ENCODE measurements at places on chromosomes 7 and 10. TPM values are rescaled to one million over a fixed set of nuclear protein-coding genes. Genes with fewer than 3 reads are reported as not detected.

GRCh38 chr10:14478604-14479003, 147.9 kb upstream of the FRMD4A start:
- no peak for DNase-seq

- DNase-seq: no peak
Measured at GRCh38 chr10:66783316-66783715, 142.5 kb upstream of the LRRTM3 start.

GRCh38 chr7:91690541-91691070, 189.9 kb downstream of the MTERF1 start:
- DNase-seq: no peak

DNA sequence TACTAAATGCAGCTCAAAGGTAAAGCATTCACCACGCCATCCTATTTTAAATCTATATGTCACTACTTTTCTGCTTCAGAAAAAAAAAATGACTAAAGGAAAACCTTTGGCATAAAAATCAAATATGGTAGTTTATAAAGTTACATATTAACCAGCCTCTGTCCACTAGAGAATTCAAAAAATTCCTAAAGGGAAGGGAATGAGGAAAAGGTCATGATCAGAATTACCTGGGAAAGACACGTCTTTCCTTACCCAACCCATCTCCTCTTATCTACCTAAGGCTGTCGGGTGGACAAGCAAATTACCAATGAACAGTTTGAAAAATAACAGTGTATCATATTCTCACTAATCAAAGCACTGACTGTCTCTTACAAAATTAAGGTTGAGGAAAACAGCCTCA, 100.7 kb upstream of the TMEM106B start:
- DNase-seq: no peak

DNA sequence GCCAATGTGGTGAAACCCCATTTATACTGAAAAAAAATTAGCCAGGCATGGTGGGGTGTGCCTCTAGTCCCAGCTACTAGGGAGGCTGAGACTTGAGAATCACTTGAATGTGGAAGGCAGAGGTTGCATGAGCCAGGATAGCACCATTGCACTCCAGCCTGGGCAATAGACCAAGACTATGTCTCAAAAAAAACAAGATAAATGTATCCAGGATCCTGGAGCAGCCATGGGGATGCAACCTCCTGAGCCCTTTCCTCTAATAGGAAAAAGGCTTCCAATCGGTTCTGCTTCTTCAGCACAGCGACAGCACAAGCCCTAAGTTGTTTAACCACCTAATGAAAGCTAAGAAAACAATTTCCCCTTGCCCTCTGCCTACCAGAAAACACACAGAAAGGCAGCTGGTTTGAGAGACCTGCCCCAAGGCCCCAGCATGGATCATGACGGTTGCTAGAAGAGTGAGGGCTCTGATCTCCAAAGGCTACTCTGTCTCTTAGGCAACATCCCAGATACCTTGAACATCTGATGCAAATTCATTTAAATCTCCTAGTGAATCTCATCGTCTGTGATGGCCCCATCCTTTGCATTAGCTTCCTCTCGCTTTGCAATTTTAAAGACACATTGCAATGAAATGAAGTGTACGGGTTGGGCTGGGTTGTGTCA, 220.8 kb downstream of the ARHGAP21 start:
- DNase-seq: no peak

DNA sequence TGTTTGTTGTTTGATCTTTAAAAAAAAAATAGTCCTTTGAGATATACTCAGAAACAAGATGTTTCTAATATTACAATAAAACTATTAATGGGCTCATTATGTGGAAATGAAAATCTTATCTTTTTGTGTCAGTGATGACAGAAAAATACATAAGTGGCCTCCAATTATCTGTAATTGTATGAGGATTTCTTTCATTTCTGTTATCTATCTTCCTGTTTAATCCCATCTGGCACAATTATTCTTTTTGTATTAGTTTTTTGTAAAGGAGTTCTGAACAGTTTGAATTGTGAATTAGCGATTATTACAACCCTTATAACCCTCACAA, 270.8 kb downstream of the BBS9 start:
- no peak for DNase-seq

CBX3 gene
- total RNA-seq: 52.1 TPM

SSC4D gene
- not detected for total RNA-seq

GRCh38 chr10:27542812-27543211, 38.7 kb downstream of the RAB18 start:
- DNase-seq: no peak

DNA sequence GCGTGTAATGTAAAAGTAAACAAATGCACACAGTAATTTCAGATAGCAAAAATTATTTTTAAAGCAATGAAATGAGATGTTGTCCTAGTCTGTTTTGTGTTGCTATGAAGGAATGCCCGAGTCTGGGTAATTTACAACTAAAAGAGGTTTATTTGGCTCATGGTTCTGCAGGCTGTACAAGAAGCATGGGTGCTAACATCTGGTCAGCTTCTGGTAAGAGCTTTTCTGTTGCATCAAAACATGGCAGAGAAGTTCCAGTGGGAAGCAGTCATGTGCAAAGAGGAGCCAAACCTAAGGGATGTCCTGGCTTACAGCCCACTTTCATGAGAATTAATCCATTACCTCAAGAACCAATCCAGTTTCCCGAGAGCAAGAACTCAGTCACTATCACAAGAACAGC, 62.9 kb upstream of the MNX1 start:
- no peak for DNase-seq

GRCh38 chr10:127278001-127278400, 81.6 kb upstream of the INSYN2A start:
- no peak for DNase-seq

DNA sequence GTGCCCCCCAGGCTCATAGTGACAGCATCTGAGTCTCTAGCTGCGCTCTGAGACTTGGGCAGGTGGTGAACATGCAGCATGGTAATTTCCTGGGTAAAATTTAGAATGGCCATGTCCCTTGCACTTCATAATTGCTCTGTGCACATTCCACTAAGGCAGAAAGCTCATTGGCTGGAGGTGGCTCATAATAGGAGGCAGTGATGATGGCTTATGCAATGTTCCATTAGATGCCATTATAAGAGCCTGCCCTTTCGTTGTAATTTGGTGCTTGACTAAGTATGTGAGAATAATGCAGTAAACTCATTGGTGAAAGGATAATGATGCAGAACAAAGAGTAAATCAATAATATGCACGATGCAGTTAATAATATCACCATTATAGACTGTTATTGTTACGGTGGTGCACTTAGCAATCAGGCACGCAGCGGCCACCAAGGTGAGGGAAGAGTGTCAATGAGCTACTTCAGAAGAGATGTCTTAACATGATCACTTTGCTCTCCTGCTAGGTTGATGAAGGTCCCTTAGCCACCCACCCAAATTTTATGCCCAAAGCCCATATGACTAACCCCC, 545.9 kb downstream of the KCNMA1 start:
- DNase-seq: no peak

IFIT5 gene
- total RNA-seq: 9.1 TPM

JCAD gene
- total RNA-seq: 40.3 TPM

- DNase-seq: no peak
Measured at GRCh38 chr7:39637400-39637799, 14.0 kb downstream of the RALA start.

GRCh38 chr7:50056131-50056530, 36.9 kb downstream of the ZPBP start:
- DNase-seq: no peak

DNA sequence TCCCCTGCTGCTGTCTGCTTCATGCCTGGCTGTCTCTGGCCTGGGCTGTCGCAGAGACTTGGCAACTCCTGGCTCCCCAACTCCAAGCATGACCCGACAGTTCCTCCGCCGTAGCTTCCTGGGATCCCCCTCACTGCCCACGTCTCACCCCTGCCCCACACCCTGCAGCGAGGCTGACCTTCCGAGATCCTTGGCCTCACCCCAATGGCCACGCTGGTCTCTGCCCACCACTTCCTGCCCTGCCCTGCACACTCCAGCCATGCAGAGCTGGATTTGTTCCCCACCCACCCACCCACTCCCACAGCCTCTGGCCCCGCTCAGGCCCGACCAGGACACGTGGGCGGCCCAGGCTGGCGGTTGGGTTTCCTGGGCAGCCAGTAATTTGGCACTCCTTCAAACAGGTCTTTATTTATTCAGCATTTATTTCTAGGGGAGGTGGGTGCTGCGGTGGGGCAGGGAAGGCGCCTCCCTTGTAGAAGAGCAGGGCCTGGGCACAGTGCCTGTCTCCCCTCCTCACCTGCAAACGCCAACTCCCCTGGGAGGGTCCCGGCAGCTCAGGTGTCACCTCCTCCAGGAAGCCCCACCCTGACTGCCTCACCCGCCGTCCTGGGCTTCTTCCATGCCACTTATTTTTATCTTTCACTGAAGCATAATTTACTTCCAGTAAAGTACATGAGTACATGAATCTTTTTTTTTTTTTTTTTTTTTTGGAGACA, 25.5 kb downstream of the GTF2IRD1 start:
- no peak for DNase-seq

DNA sequence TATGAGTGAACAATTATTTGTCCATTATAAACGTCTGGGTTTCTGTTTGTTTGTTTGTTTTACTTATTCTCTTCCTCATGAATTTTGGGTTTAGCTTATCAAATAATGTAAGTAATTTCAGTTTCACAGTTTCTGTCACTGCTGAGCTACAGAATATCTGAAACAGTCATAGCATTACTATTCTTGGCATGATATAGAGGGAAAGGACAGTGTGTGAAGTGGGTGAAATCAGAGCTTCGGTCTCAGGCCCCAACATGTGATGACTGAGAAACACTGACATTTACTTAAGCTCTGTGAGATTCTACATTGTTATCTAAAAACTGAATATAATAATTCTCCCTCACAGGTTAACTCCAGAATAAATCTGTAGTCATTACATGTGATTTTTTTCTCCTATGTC, 8.8 kb upstream of the OR6V1 start:
- DNase-seq: no peak

DNA sequence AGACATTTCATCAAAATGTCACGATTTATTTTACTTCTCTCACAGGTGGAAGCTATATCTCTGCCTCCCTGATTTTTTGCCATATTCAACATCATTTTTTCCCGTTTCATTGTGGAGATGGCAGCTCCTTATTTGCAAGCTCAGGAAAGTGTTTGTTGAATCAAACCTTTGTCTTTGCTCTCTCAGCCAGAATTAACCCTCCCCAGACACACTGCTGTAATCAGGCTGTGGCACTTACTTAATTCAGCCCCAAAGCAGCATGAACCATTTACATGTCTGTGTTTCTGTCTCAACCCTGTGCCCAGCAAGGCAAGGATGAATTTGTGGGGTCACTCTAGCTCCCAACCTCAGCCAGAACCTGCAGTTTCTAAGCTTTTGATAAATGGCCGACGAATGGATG, 397.2 kb downstream of the TCERG1L start:
- DNase-seq: no peak

DNA sequence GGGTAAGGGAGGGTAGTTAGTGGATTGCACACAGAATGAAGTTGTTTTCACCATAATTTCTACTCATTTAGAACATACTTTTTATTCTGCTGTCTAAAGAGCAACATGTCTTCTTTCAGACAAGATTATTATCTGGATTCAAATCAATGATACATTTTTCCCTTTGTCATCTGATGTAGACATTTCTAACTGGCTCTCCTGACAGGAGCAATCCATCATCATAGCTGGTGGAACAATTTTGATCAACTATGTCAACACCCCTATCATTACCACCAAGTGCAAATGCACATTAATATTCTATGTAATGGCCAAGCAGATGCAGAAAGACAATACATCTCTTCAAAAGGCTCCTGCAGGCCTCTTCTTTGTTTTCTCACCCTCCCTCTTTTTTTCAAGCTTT, 672.9 kb upstream of the LRRTM3 start:
- DNase-seq: no peak

DNA sequence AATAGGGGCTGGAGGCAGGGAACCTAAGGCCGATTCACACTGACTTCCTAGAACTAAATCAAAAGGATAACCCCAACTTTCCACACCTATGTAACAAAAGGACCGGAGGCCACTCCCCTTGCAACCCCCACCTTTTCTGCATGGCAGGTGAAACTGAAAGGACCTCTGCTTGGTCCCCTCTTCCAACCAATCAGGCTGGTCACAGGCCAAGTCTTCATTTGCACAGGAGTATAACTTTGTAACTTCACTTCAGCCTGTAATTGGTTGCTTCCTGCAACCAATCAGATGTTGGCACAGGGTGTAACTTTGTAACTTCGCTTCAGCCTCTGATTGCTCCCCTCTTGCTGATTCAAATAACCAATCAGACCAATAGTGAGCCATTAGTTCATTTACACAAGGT, 190.0 kb downstream of the FAM107B start:
- DNase-seq: no peak

DNA sequence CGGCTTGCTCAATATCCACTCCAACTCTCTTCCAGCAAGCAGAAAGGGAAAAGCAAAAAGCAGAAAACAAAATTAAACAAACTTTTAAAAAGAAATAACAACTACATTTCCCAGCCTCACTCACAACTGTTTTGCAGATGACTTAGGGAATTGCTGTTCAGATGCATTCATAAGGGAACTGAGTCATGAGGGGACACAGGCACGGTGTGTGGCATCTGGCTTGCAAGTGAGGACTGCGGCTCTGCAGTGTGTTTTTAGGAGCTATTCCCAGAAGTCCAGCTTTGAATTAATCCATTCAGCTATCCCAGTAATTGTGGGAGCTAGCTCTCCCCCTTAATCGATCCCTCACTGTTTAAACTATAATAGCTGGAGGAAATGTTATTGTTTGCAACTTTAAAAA, 30.3 kb downstream of the PTN start:
- no peak for DNase-seq

Measured in vagina (tissue), 2 donors.